ENCODE measurements at places on chromosomes 2 and 18. TPM values are rescaled to one million over a fixed set of nuclear protein-coding genes. Genes with fewer than 3 reads are reported as not detected.

DNA sequence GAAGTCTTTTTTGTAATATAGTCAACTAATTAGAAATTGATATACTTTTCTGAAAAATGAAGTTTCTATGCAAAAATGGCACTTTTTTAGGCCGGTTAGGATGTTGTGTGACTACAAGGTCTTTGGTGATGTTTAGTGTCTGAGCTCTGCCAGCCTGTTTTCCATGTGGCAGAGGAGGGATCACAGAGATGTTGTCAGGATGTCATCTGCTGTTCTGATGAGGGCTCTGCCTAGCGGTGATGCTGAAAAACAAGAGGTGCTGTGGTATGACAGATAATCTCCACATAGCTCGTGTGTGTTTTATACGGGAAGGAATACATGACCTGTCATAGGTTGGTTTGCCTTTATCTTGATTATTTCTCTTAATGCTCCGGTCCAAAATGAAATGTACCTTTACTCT is 12.0 kb upstream of the IAH1 start:
- no peaks in the 10 kb centered on the region for H3K27me3 ChIP-seq
- no peak for DNase-seq
- H3K4me1 ChIP-seq: peaks cover 2% of the 10 kb centered on the region

- H3K4me3 ChIP-seq: no peak overlapping the region
- no peaks in the 10 kb centered on the region for H3K36me3 ChIP-seq
- H3K27ac ChIP-seq: no peak overlapping the region
- no peaks in the 10 kb centered on the region for H3K4me1 ChIP-seq
- H3K27me3 ChIP-seq: no peaks in the 10 kb centered on the region
Observed at GRCh38 chr2:219428469-219428868, 6.2 kb upstream of the SPEG start.

DNA sequence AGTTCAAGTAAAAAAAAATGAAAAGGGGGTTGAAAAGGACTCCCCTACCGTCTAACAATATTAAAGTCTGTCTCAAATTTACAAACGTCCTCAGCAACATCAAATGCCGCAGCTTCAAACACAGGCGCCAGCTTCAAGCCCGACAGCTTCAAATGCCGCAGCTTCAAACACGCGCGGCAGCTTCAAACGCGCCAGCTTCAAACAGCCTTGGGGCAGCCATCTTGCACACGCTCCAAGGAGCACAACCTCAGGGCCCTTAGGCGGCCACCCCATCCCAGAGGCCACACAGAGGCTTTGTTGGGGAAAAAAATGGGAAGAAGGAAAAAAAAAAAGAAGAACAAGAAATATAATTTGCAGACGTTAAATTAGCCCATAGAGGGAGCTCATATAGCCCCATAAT is 244.4 kb upstream of the VRK2 start:
- H3K4me3 ChIP-seq: no peak overlapping the region
- no peaks in the 10 kb centered on the region for H3K4me1 ChIP-seq
- no peaks in the 10 kb centered on the region for H3K27me3 ChIP-seq
- no peaks in the 10 kb centered on the region for H3K36me3 ChIP-seq

GRCh38 chr2:240852671-240853314 is 15.8 kb upstream of the AGXT start:
- H3K27me3 ChIP-seq: no peaks in the 10 kb centered on the region
- no peak overlapping the region for H3K4me3 ChIP-seq
- no peaks in the 10 kb centered on the region for H3K4me1 ChIP-seq
- no peak overlapping the region for H3K27ac ChIP-seq
- H3K36me3 ChIP-seq: no peaks in the 10 kb centered on the region

- no peak overlapping the region for H3K27ac ChIP-seq
- no peaks in the 10 kb centered on the region for H3K27me3 ChIP-seq
- no peaks in the 10 kb centered on the region for H3K36me3 ChIP-seq
- DNase-seq: peak; percentile 85
- peaks cover 13% of the 10 kb centered on the region for H3K4me1 ChIP-seq
Observed at GRCh38 chr2:231680992-231681852, 27.1 kb upstream of the PTMA start.

Gene TSPYL6
- not detected for total RNA-seq
